Naive thymus-derived CD8-positive, alpha-beta T cell (primary cell): ENCODE measurements at places on chromosomes 7 and 10. TPM values are rescaled to one million over a fixed set of nuclear protein-coding genes. Genes with fewer than 3 reads are reported as not detected.
A peak's percentile ranks its signal among the peaks of the same experiment; 100 is the strongest.

MRLN gene
- total RNA-seq, result not detected

LMBR1 gene
- total RNA-seq, result 136 TPM

GRCh38 chr7:153567426-153567825 is 484.8 kb upstream of the DPP6 start:
- no peak for DNase-seq
- no peaks in the 10 kb centered on the region for H3K36me3 ChIP-seq
- H3K27ac ChIP-seq, result no peak overlapping the region
- H3K27me3 ChIP-seq, result no peaks in the 10 kb centered on the region
- H3K4me3 ChIP-seq, result no peak overlapping the region

GRCh38 chr7:128453836-128454804 is 1.6 kb upstream of the HILPDA start:
- H3K4me1 ChIP-seq, result peaks cover 24% of the 10 kb centered on the region
- peak overlapping the region; percentile 67 for H3K4me3 ChIP-seq
- DNase-seq, result no peak
- H3K36me3 ChIP-seq, result no peaks in the 10 kb centered on the region
- no peak overlapping the region for H3K27ac ChIP-seq
- H3K27me3 ChIP-seq, result no peaks in the 10 kb centered on the region

DNA sequence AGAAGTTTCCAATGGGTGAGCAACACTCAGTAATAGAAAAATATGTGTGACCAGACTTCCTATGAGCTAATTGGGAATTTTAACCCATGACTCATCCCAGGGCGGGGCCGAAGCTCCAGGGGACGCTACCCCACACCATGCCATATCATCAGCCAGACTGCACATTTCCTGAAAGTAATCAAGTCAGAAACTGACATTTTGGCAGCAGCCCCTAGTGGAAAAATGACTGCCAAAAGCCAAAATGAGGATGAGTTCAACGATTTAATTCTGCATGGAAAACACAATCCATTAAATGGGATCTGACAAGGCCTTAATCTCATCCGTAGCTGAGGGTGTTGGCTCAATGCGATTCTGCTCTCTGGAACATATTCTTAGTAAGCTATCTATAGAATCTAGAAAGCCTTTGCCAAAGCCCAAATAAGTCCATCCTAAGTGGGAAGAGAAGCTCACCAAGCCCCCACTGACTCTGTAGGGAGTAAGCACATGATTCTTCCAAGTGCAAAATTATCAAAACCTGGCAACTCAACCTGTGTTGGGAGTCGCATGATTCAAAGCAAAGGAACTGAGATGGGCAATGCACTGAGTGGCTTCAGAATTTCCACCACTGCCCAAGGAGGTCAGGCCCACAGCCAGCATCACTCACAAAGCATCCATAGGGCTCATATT is 93.1 kb upstream of the PDE1C start:
- no peak overlapping the region for H3K27ac ChIP-seq
- H3K4me1 ChIP-seq, result no peaks in the 10 kb centered on the region
- no peak for DNase-seq

DNA sequence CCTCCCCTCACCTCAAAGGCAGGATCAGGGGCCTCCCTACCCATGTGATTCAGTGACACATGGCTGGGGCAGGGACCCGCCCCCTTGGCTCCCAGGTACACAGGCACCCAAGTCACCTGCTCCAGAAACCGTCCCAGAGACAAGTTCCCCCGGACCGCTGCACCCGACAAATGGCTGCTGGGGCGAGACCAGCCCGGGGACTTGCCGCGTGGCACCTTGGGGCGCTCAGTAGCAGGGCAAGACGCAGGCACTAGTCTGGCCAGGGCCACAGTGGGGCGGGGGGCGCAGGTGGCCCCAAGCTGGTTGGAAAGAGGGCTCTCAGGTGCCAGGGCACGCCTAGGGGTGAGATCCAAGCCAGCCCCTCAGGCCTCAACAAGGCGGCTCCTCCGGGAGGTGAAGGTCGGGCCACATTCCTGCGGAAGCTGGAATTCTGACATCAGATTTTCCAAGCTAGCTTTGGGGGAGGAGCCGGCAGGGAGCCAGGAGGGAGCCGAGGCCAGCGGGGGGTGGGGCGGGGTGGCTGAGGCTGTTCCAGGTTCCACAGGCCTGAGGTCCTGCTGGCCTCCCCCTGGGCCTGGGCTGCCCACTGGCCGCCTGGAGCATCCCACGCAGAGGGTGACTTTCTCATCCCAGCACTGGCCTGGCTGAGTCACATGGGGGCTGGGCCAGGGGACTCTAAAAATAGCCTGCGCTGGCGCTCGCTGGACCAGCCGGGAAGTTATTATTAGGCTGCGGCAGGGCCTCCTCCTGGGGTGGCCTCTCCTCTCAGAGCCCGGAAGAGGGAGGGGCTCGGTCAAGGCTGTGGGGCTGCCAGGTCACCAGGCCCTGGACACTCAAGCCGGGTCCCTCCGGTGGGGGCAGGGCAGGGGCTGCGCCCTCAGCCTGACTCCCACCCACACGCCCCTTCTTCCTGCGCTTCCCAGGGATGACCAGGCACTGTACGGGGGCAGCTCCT is 20.5 kb upstream of the INPP5A start:
- no peaks in the 10 kb centered on the region for H3K27me3 ChIP-seq
- no peak for DNase-seq
- no peak overlapping the region for H3K4me3 ChIP-seq
- H3K27ac ChIP-seq, result no peak overlapping the region

NEBL gene
- total RNA-seq, result not detected

DNA sequence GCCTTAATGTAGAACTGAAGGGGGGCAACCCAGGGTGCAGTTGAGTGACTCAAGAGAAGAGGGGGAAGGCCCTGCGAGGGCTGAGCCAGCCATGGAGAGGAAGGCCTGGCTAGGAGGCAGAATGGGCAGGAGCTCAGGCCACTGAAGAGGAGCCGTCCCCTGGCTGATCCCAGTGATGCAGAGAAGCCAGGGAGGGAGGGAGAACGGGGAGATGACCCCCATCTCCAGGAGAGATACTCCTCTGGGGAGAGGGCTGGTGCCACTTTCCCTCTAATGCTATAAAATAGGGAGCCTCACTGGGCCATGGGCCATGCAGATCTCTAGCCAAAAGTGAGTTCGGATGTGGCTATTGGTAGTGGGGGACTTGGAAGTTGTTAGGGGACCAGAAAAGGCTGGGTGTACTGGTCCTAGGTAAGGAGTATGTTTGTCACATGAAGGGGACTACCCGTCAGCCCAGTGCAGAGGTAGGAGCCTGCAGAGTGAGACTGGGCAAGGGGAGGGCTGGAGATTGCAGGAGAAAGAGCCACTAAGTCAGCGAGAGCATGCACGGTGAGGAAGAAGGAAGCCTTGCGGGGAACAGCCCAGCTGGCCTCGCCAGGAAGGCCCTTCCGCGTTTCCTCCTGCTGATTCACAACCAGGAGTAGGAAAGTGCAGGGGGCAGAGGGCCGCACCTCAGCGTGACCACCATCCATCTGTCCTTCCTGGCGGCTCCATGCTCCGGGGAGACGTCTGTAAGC is 347.6 kb downstream of the TCERG1L start:
- no peaks in the 10 kb centered on the region for H3K36me3 ChIP-seq
- no peak overlapping the region for H3K4me3 ChIP-seq
- no peak for DNase-seq
- H3K27me3 ChIP-seq, result peaks cover 4% of the 10 kb centered on the region
- H3K27ac ChIP-seq, result no peak overlapping the region
- H3K4me1 ChIP-seq, result no peaks in the 10 kb centered on the region

TMEM178B gene
- not detected for total RNA-seq

GRCh38 chr10:9302140-9302746 is 1247.8 kb downstream of the GATA3 start:
- no peak overlapping the region for H3K27ac ChIP-seq
- no peak overlapping the region for H3K4me3 ChIP-seq
- DNase-seq, result peak; percentile 61
- peaks cover 7% of the 10 kb centered on the region for H3K27me3 ChIP-seq

DNA sequence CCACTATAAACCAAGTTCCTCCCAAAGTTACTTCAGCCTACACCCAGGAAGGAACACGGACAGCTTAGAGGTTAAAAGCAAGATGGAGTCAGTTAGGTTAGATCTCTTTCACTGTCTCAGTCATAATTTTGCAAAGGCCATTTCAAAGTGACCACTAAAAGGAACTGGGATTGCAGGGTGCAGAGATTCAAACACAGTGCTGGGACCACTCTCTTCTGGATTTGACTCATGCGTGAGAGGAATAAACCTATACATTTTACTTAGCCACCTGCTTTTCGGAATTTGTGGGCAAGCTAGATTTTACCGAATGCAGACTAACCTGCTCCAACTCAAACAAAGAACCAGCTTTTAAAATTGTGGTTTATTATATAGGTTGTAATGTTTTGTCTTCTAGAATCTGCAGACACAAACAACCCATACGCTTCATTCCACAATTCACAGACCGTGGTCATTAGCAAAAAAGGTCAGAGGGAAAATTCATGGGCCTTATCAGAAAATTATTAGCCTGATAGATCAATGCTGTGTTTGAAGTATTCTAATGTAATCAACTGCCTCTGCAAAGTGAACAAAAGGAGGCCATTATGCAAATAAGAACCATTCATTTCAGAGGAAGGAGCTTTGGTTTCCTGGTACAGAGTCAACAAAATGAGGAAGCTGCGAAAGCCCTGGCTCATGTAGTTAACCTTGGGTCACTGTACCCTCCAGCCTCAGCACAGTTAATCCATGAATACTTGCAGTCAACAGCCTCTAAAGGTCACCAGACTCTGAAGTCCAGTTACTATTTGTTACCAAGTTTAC is 342.7 kb upstream of the KLF6 start:
- H3K4me3 ChIP-seq, result no peak overlapping the region
- H3K27me3 ChIP-seq, result no peaks in the 10 kb centered on the region
- peaks cover under 1% of the 10 kb centered on the region for H3K4me1 ChIP-seq

SLC26A3 gene
- total RNA-seq, result not detected

DNA sequence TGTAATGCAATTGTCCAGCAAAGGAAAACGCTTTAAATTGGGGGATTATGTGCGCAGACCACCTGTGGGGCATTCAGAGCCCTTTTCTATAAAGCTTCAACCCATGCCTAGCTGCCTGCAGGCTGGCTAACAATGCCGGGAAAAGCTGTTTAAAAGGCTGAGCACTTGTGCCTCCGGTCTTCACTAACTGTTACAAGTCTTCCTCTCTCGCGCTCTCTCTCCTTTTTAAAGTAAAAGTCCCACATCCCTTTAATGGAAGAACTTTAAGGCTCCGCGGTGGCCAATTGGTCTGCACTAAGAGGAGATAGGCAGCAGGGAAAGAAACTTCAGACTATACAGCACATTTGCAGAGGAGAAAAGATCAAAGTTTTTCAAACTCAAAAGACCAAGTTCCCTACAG is 4.6 kb downstream of the FZD8 start:
- peaks cover 16% of the 10 kb centered on the region for H3K4me1 ChIP-seq
- no peak overlapping the region for H3K27ac ChIP-seq
- H3K4me3 ChIP-seq, result peak overlapping the region; percentile 19
- no peak for DNase-seq
